ENCODE measurements at places on chromosomes 16 and 17.

DNA sequence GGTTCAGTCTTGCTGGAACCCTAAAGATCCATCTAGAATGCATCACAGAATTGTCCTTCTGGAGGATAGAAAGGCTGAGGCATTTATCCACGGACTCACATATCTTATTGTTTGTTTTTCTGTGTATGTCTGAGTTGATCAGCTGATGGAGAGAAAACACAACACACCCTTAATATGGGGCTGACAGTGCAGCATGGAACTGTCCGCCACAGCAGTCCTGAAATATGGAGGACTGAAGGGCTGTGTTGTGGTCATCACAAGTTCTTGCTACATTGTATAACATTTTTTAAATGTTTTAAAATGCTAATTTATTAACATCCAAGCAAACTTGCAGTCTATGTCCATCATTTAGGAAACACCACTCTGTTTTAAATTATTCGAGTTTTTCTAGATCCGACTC, 448.9 kb upstream of the ERCC4 start:
- no peak for DNase-seq

- no peak for DNase-seq
These were observed 68.7 kb downstream of the RAI1 start for GRCh38 chr17:17749921-17750320.

- DNase-seq, result no peak
These were observed 255.3 kb upstream of the CDH11 start for GRCh38 chr16:65377195-65377594.

- no peak for DNase-seq
These were observed 29.0 kb downstream of the N4BP1 start for GRCh38 chr16:48580925-48581500.

- no peak for DNase-seq
These were observed 4.8 kb downstream of the MAP2K3 start for GRCh38 chr17:21289175-21289901.

- no peak for DNase-seq
These were observed 651 bp upstream of the EIF1 start for GRCh38 chr17:41687828-41688640.

GRCh38 chr17:3929764-3930163, 13.5 kb upstream of the P2RX1 start:
- no peak for DNase-seq

- DNase-seq, result no peak
These were observed 146.9 kb downstream of the HAPSTR1 start for GRCh38 chr16:9238346-9238745.

GRCh38 chr17:37726248-37726647, 18.6 kb downstream of the HNF1B start:
- DNase-seq, result no peak

GRCh38 chr17:20189302-20189701, 180.1 kb downstream of the SPECC1 start:
- peak; percentile 53 for DNase-seq

GRCh38 chr17:48209973-48210372, 102.4 kb downstream of the SNX11 start:
- DNase-seq, result no peak

DNA sequence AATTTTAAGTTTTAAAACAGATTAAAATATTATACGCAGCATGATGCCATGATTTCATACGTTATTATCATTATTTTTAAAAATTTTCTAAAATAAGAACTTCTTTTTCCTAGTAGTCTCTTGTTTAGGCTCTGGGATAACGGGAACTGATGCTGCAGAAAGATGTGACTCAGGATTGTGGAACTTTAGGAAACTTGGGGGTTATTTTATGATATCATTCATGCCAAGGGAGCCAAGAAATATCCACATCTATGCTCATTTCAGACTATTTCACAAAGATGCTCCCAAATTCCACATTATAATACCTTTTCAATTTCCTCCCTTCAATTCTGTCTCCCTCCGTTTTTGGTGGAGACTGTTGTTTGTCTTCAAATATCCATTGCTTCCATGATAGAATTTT, 236.4 kb downstream of the HS3ST3A1 start:
- DNase-seq, result no peak

DNA sequence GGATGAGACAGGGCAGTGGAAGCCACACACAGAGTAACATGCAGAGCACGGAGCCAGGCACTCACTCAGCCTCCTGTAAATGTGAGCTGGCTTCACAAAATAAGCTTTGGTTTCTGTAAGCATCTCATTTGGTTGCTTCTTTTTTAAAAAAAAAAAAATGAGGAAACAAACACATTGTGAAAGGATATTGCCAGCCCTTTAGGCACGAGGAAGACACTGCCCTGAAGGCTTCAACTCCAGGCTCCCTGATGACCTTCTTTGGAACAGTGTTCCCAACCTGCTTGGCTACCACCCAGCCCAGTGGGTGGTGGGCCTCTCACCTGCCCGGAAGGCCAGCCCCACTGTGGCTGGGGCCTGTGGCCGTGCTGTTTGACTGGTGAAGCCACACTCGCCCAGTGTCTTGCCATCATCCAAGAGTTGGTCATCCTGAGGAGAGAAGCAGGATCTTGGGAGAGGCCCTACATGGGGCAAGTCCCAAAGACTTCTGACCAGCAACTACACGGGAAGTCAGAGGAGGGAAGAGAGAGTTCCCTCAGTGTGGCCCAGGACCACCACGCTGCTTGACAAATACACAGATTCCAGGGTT, 1.9 kb downstream of the ELOB start:
- DNase-seq, result no peak
